Stimulated activated CD8-positive, alpha-beta memory T cell treated with anti-CD3 and anti-CD28 coated beads, Interleukin-7, amount 100 ng/mL, for 1 hour (primary cell): ENCODE measurements at places on chromosomes 4 and X.

- no peak for DNase-seq
Measured at GRCh38 chr4:55216863-55217635, 91.7 kb upstream of the KDR start.

DNA sequence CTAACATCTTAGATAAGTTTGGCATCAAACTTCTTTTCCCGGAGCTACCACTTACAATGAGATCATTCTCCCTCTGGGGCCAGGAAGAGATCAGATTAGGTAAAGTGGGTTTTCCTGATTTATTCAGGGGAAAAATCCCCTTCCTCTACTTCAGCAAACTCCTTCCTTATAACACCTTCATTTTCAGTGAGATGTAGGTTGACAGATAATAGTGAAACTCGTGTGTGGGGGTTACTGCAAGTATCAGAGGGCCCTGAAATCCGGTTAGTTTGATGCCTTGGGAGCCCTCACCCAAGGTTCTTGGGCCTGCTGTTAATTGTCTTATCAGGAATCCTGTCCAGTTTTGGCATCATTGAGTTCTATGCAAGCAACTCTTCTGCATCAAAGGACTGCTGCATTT, 10.8 kb downstream of the FTHL17 start:
- no peak for DNase-seq

- DNase-seq = no peak
Measured at GRCh38 chr4:110959041-110959643, 336.3 kb upstream of the PITX2 start.

GRCh38 chrX:78643874-78644273, 15.3 kb downstream of the RTL3 start:
- no peak for DNase-seq

DNA sequence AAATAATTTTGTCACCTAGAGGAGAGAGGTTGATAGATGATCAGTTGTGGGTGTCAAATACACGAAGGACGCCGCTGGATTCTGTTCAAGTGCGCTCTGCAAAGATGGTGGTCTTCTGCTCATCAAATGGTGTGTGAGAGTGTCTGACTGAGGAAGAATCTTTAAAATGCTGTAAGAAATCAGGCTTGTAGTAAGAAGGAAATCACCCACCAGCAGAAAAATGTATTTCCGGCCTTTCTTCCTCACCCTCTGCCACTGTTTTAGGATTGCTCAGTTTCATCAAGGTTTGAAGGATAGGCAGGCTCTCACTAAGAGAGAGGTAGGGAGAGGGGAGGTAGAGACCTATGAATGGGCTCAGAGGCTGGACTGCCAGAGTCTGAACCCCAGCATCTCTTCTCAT, 28.7 kb downstream of the RHOH start:
- DNase-seq = no peak

DNA sequence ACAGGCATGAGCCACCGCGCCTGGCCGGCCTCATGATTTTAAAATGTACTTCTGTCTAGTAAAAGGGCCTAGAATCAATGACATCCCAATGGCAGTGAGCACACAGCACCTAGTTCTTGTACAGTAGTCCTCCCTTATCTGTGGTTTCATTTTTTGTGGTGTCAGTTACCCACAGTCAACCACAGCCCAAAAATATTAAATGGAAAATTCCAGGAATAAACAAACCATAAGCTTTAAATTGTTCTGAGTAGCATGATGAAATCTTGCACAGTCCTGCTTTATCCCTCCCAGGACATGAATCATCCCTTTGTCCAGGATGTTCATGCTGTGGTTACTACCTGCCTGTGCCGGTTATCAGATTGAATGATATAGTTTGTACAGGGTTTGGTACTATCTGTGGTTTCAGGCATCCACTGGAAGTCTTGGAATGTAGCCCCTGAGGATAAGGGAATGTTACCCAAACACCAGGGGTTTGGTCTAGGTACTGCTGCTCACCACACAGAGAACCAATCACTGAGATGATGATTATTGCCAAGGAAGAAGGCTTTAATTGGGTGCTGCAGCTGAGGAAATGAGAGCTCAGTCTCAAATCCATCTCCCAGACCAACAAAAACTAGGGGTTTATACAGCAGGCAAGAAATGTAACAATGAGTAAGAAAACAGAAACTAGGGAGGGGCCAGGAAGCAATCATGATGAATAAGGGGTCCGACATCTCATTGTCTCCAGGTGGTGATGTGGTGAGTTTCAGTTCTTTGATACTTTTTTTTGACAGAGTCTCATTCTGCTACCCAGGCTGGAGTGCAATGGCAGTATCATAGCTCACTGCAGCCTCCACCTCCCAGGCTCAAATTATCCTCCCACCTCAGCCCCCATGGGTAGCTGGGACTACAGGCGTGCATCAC, 16.2 kb upstream of the FHL1 start:
- DNase-seq = no peak

- no peak for DNase-seq
Measured at GRCh38 chr4:109294468-109295020, 7.9 kb downstream of the COL25A1 start.
